Stimulated activated CD4-positive, alpha-beta T cell treated with anti-CD3 and anti-CD28 coated beads, Interleukin-1b, Interleukin-23, amount 100 ng/mL, for 48 hours (primary cell): ENCODE measurements at places on chromosomes 16 and 17.

DNA sequence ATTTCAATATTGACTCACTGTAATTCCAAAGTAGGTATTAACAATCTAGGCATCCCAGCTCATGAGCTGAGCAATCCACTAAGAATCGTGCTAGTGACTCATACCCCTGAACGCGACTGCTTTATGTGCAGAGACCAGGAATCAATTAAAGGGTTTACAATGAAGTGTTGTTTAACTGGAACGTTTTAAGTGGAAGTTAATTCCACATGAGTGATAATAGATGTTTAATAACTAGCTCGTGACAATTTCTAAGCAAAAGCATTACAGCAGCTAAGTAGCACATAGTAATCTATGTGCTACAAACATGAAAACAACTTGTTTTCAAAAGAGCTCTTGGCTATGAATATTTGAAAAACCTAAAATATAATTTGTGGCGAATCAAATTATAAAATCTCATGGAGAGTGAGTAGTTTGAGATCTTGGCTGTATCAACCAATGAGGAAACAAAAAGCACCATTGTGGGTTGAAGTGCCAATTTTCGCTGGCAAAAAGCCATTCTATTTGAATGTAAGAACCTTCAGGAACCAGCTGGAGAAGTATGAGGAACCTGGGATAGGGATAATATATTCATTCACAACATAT lies 9.4 kb downstream of the GJC1 start:
- no peak for DNase-seq

- DNase-seq: no peak
These were observed 222.5 kb downstream of the FOXL1 start for GRCh38 chr16:86800894-86801293.

GRCh38 chr17:12269751-12270150 lies 249.1 kb downstream of the MAP2K4 start:
- no peak for DNase-seq

DNA sequence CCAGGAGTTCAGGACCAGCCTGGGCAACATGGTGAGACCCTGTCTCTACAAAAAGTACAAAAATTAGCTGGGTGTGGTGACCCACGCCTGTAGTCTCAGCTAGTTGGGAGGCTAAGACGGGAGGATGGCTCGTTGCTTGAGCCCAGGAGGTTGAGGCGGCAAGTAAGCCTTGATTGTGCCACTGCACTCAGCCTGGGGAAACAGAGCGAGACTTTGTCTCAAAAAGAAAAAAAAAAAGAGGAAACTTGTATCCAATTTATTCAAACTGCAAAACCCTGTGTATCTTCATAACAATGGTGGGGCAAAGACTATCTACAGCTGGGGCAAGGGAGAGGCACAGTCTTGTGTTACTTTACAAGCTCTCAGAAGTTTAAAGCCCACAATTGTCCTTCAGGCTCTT lies 21.5 kb downstream of the GRB7 start:
- DNase-seq: no peak

DNA sequence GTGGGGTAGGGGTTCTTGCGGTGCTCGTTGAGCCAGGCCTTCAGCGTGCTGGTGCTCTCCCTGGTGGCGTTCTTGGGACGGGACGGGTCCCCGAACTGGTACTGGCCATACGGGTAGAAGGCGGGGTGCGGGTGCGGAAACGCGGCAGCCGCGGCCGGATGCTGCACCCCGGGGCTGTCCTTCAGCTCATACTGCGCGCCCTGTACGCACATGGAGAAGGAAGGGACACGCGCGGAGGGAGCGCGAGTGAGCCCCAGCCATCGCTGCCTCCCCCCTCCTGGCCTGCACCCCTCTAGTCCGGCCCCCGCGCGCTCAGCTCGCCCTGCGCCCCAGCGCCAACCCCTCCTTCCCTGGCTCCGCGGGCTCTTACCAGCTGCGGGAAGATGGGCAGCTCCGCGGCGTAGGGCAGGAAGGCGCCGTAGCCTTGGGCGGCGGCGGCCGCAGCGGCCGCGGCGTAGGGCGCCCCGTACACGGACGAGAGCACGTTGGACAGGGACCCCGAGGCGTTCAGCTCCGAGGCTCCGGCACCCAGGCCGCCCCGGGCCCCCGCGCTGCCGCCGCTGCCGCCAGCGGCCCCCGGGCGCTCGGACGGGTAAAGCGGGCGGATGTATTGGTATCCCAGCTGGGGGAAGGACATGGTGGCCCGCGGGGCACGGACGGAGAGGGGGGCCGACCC lies 1.0 kb downstream of the IRX3 start:
- no peak for DNase-seq

GRCh38 chr16:84820305-84820684 lies 510 bp downstream of the CRISPLD2 start:
- no peak for DNase-seq

DNA sequence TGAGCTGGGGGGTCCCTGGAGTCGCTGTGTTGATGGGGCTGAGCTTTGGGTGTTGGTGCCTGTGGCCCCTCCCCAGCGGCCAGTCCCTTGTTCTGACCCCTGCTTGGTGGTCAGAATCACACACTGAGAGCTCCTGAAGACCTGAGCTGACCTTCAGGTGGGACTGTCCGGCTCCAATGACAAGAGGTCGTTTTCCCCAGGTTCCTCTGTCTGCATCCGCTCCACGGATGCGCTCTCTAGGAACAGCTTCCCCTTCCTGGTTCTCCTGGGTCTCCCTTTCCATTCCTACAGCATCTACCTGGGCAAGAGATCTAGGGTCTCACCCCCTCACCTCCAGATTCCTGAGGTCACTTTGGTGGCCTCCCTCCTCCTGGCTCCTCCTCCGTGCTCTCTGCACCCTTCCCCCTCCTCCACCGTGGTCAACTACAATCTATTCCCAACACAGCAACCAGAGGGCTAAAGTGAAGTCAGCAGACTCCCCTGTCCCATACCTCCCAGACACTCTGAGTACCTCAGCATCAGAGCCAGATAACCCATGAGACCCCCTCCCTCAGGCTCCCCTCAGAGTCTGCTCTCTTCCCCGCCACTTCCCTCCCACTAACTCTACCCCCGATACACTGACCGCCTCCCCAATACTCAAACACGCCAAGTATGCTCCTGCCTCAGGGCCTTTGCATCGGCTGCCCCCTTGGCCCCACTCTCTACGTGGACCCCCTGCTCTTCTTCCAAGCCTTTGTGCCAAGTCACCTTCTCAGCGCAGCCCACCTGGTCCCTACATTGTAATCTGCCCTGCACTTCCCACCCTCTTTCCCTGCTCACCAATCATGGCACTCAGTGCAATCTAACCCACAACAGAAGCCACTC lies 9.0 kb upstream of the SEC14L5 start:
- no peak for DNase-seq

DNA sequence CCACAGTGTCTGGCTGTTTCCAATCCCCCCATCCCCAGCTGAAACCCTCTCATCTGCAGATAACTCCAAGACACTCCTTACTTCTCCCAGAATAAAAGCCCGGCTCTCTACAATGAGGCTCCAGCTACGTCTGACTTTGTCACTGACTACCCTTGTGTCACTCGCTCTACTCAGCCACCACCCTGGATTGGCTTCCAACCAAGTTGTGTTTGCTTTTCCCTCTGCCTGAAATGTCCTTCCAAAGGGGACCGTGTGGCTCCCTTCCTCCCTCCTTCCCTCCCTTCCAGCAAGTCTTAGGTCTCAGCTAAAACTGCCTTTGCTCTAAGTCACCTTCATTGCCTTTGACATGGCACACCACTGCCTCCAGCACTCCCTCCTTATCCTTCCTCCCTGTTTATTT lies 42.8 kb downstream of the CDH1 start:
- DNase-seq: no peak

GRCh38 chr17:73364155-73364522 lies 52.3 kb upstream of the CDC42EP4 start:
- DNase-seq: no peak

GRCh38 chr16:11251525-11252481 lies 4.2 kb downstream of the SOCS1 start:
- DNase-seq: peak; percentile 90

DNA sequence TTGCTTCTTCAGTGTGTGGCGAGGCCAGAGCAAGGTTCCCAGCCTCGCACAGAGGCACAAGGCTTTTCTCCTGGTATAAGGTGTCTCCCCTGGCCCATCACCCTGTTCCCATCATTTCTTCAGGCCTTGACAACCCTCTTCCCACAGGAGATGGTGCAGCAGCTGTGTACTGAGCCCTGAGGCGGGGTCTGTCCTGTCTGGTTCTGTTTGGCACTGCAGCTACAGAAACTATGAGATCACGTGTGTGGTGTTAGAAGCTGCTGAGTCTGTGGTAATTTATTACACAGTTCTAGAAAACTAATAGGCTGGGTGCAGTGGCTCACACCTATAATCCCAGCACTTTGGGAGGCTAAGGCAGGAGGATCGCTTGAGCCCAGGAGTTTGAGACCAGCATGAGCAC lies 7.2 kb downstream of the PLA2G15 start:
- no peak for DNase-seq

DNA sequence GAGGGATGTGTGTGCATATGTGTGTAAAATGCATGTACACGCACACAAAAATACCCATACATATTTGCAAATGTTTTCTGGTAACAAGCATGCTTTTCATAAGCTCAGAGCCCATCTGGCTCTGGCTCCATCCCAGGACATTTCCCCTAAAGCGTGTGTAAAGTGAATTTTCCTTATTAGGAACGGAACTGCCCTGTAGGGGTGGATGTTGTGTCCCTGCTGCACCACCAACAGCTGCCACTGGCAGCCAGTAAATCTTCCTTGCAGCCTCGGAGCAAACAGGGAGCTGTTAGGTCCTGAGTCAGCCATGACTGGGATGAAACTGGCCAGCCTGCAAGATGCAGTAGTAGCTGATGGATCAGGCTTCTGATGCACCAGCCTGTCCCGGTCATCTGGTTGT lies 393.5 kb downstream of the UTP18 start:
- no peak for DNase-seq

DNA sequence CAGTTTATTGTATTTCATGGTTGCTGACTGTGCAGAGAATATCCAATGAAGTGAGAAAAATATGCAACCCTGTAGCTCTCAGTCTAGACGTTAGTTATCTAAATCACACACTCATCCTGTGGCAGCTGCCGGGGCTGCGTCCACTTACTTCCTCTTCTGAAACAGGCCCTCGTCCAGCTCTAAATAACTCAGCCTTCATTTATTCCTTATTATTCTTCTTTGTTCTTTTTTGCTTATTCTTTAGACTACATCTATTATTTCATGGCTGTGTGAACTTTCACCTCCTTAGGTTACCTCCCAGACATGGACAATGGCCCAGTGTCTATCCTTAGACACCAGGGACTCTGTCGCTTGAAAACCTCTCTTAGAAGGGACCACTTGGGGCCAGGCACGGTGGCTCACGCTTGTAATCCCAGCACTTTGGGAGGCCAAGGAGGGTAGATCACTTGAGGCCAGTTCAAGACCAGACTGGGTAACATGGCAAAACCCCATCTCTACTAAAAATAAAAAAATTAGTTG lies 3.4 kb upstream of the THUMPD1 start:
- DNase-seq: no peak

- DNase-seq: no peak
These were observed 116.0 kb upstream of the GOT2 start for GRCh38 chr16:58850019-58850677.

- DNase-seq: no peak
These were observed 19.0 kb downstream of the ADAD2 start for GRCh38 chr16:84209989-84210388.

DNA sequence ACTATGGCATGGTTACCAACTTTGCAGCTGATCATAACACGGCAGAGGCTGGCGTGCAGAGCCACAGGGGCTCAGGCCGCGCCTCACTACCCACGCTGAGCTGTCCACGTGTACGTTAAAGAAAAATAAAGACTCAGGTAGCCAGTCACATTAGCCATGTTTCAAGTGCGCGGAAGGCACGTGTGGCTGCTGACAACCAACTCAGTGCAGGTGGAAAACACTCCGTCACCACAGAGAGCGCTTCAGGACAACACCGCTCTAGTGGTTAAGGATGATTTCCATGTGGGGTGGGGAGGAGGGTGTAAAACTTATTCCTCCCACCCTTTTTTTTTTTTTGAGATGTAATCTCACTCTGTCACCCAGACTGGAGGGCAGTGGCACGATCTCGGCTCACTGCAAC lies 33.8 kb downstream of the ZCCHC14 start:
- no peak for DNase-seq

DNA sequence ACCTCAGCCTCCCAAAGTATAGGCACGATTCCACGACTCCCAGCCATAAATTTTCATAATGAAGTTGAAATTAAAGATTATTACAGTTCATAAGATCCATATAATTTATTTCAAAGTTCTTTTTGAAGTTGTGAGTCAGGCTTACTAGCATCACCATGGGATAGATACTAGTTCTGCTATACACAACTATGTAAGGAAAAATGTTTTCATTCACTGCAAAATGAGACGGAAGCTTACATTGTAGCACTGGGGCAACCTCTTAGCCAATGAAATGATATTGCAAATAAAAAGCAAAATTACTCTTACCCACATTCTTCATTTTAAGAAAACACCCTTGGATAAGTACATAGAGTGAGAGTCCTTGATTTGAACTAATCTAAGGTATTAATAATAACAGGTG lies 18.8 kb upstream of the MARCHF10 start:
- DNase-seq: no peak
